ENCODE measurements at places on chromosomes 13 and 19.

DNA sequence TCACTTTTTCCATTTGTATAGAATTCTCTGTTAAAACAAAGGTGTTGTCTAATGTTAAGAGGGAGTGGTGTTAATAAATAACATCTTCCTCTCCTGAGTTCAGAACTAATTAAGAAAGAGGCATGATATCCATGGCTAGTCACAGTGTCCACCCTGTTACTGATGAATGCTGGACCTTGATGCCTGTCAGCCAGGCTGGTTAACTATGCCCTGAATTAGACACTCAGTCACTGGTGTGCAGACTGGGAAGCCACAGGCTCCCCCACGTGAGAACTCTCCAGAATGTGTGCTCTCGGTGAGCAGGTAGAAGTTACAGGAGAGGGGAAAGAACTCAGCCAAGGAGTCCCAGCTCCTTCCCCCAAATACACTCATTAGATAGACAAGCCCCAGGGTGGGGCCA, 56.1 kb upstream of the RNF113B start:
- DNase-seq = no peak

- DNase-seq = no peak
Observed at GRCh38 chr19:37941782-37942515, 34.9 kb downstream of the SIPA1L3 start.

DNA sequence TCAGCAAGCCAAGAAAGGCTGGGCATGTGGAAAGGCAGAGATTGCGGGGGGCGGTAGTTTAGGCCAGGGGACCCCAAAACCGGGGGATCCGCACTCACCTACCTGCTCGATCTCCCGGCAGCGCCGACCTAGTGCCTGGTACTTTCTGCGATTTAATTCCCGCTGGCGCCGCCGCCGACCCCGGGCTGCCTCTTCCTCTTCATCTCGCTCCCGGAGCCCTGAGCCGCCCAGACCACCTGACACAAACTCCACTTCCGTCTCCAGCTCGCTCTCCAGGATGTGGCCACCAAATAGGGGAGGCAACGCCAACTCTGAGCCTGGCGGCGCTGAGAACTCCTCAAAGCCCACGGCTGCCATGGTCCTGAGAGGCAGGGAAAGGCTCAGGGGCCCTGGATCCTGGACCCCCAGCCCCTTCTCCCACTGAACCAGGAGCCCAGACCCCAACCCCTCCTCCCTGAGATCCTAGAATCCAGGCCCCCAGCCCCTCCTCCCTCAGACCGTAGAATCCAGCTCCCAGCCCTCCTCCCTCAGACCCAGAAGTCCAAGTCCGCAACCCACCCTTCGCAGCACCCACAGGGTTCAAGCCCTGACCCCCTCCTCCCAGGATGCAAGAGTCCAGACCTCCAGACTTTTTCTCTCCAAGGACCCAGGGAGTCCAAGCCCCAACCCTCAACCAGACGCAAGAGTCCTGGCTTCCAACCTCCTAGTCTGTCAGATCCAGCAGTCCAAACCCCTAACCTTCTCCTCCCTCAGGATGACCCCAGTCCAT, 933 bp downstream of the TFPT start:
- DNase-seq = peak; percentile 21

DNA sequence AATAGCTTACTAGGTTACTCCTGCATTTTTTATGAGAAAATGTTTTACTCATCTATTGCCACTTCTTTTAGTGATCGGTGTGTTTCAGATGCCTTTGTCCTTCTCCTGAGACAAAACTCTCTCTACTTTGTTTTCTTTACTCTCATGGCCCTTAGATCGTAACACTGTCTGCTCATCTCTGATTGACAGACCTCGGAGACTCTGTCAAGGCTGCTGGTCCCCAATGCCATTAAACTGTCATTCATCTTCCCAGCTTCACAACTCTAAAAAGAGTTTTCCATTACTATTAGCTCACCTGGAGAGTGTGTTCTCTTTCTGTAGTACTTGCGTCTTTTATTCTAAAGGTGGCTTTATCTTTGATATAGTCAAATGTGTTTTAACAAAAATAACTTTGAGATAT, 765.2 kb downstream of the SLITRK1 start:
- no peak for DNase-seq

- peak; percentile 6 for DNase-seq
Observed at GRCh38 chr19:4338441-4339355, at the start of gene STAP2. Gene STAP2 (minus strand): TSS chr19:4338827. CDS start chr19:4338753, 74 bp downstream.

DNA sequence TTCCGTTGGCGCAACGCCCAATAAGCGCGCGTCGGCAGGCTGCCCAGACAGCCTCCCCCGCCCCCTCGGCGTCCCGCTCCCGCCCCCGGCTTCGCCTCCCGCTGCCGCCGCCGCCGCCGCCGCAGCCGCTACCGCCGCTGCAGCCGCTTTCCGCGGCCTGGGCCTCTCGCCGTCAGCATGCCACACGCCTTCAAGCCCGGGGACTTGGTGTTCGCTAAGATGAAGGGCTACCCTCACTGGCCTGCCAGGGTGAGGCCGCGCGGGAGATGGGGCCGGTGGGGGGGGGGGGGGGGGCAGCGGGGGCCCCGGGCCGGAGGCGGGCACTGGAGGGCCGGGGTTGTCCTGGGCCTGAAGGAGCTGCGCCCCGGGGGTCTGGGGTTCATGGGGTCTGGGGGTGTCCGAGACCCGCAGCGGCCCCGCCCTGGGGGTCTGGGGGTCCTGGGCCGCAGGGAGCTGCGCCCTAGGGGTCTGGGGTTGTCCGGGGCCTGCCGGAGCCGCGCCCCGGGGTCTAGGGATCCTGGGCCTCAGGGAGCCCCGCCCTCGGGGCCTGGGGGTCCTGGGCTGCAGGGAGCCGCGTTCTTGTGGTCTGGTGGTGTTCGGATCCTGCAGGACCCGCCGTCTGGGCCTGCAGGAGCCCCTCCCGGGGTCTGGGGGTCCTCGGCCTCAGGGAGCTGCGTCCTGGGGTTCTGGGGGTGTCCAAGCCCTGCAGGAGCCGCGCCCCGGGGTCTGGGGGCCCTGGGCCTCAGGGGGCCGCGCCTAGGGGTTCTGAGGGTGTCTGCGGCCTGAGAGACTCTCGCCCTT, at the start of gene HDGFL2:
HDGFL2 (plus strand) TSS at position 124 of the 801 bp plus-strand sequence; CDS start at position 178, 54 bp downstream.
- DNase-seq = no peak

GRCh38 chr19:6761053-6761676, 6.1 kb downstream of the SH2D3A start:
- DNase-seq = no peak

DNA sequence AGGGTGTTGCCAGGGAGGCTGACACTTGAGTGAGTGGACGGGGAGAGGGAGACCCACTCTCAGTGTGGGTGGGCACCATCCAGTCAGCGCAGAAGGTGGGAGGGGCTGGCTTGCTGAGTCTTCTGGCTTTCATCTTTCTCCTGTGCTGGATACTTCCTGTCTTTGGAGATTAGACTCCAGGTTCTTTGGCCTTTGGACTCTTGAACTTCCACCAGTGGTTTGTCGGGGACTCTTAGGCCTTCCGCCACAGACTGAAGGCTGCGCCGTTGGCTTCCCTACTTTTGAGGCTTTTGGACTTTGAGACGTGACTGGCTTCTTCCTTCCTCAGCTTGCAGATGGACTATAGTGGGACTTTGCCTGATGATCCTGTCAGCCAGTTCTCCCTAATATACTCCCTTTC, 4.3 kb upstream of the LENG8 start:
- no peak for DNase-seq

- no peak for DNase-seq
Observed at GRCh38 chr13:111202745-111203144, 87.6 kb downstream of the ARHGEF7 start.

DNA sequence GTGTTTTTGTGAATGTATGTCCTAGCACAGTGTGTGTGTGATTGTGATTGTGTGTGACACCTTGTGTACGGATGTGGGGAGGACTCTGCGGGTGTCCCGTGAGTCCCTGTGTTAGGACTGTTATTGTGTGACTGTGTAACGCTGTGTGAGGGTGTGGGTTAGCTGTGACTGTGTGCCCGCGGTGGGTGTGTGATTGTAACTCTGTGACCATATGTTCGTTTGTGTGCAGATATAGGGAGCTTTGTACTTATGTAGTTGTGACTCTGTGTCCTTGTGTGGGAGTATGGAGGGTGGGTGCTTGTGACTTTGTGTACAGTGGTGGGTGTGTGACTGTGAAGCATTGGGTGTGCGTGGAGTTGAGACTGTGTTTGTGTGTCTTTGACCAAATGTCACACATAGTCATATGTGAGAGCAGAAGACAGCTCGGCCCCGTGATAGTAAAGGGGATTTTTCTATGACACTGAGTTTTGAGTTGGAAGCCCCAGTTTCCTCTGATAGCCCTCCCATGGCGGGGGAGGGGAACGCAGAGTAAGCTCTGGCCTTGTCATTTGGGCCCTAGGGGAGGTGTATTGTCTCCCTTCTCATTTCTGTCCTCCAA, 949 bp upstream of the ZNF260 start:
- DNase-seq = no peak

GRCh38 chr13:24450530-24450929, 62.0 kb downstream of the PARP4 start:
- no peak for DNase-seq

DNA sequence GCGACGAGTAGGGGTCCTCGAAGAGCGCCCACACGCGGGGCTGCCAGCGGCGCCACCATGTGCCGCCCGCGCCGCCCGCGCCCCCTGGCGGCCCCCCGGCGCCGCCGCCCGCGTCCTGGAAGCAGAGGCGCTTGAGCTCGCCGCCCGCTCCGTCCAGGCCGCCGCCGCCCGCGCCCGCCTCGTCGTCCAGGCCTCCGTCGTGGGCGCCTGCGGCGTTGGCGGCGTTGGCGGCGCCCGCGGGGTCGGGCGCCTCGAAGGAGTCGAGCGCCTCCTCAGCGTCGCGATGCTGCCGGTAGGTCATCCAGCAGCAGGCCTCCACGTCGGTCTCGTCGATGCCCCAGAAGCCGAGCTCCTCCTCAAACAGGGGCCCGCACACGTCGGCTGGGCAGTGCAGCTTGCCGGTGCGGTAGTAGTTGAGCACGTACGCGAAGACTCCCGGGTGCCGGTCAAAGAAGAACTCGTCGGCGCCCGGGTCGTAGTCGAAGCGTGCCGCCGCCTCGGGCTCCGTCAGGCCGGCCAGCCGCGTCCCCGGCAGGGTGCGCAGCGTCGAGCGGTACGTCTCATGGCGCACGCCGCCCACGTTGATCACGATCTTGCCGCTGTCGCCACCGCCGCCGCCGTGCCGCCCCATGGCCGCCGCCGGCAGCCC, 829 bp downstream of the KCNC3 start:
- no peak for DNase-seq

- DNase-seq = no peak
Observed at GRCh38 chr13:101026736-101027398, 352.3 kb upstream of the TMTC4 start.

GRCh38 chr19:32814624-32815023, 54.9 kb downstream of the SLC7A9 start:
- DNase-seq = no peak

DNA sequence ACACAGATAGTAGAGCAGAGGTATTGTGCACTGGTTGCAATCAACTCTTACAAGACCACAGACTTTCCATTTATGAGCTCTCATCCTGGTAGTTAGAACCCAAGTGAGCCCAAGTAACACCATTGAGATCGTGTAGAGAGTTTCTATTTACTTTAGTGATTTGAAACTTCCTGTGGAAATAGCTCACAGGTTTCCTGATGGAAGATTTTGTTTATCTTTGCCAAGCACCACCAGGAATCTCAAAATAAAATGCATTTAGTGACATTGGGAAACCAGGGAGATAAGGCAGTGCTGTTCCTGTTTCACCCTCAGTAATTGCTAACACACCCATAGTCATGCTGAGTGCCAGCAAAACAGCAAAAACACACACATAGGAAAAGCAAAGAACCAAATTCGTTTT, 102.5 kb downstream of the FLT1 start:
- DNase-seq = no peak

- no peak for DNase-seq
Observed at GRCh38 chr19:42081584-42082203, 5.7 kb downstream of the ZNF574 start.

DNA sequence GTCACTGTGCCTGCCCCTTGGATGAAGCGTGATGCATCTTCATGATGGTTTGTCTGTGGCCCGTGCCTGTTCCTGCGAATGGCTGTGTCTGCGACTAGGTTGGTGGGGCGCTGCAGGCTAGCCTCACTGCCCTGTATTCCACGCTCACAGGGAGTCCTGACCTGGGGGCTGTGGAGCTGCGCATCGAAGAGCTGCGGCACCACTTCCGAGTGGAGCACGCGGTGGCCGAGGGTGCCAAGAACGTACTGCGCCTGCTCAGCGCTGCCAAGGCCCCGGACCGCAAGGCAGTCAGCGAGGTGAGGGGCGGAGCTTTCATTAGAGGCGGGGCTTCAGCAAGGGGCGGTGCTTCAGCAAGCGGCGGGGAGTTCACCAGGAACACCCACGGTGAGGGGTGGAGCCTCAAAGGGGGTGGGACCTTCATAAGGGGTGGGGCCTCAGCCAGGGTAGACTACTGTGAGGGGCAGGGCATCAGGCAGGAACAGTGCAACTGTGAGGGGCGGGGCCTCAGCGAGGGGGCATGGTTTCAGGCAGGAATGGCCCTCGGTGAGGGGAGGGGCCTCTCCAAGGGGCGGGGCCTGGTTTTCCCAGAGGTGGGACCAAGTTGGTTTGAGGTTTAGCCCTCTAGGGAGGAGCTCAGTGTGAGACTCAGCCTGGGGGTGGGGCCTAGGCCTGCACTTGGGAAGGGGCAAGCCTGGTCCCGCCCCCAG, 17.2 kb downstream of the PKN1 start:
- peak; percentile 50 for DNase-seq

DNA sequence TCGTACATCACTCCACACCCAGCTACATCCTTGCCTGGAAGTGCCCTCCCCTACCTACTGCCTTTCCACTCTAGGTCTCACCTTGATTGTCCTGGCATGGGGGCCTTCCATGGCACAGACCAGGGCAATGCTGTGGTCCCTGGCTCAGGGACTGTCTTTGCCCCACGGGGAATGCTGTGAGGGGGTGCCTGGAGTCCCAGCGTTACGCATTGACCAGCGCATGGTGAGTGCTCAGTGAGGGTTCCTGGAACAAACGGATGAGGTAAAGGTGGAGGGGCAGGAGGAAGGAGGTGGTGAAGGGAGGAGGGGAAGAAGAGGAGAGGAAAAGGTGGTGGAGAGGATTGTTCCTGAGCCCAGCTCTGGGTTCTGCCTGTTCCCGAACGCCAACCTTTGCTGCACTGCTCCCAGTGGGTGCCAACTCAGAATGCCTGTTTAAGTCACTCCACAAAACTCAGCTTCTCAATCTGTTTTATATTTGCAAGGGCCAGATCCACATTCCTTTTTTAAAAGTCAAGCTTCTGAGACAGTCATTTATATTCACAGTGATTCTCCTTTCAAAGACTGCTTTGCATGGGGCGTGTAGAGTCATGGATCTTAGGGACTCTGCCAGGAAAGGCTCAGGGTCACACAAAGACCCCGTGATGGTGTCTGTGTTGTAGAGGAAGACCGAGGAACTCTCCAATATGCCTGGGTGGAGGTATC, 40.8 kb downstream of the CHST8 start:
- no peak for DNase-seq

GRCh38 chr19:11931051-11931450, 6.1 kb downstream of the ZNF700 start:
- no peak for DNase-seq

DNA sequence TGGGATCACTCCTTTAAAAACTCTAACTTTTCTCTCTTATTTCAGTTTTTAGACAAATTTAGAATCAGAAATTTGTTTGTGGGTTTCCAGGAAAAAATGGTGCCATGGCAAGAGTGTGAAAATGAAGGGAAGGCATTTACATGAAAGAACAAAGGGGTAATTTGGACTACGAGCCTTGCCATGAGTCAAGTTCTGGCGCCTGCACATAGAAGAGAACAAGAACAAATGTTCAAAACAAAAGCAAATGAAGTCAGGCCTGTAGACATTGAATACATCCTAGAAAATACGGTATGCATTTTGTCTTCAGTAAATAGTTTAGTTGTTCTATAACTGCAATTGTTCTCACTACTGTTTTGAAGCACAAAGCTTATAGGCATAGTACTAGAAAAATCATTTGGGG, 1390.5 kb downstream of the EFNB2 start:
- no peak for DNase-seq
